ENCODE measurements at places on chromosomes 4 and X.

DNA sequence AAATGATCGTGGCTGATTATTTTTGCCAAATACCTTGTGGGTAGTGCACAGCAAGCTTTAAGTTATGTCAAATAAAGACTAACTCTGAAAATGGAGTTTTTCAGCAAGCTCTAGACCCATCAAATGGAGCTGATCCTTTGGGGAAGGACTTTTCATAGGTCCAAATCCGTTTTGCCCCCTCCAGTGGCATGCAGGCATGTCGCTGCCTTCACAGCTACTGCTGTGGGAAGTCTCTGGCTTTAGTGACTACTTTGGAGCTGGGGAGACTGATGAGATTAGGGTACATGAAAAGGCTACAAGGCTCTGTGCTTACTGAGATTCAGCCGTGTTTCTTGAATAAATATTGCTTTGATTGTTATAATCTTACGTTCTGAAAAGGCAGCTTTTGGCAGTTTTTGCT, 106.6 kb upstream of the HS3ST1 start:
- DNase-seq, result no peak

DNA sequence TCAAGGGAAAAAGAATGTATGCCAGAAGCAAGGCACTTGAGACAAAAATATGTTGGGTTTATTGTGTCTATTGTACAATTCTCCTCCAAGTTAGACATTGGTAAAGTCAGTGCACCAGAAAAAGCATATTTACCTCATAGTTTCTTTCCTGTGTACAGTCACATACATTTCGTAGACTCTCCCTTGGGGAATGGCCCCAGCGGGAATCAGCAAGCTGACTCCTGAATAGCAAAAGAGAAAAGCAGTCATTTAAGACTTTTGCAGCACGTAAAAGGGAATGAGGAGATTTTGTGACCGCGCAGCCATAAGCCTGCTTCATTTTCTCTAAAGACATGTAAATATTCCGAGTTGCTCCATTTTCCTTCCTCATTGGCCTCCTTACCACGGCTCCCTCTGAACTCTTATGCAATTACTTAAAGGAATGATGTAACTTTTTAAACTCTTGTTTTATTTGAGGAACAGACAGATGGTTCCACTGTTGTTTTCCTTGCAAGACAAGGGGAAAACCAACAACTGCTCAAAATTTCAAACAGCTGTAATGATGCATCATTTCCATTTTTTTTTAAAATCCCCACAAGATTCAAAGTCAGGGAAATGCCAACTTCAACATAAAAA, 332.7 kb downstream of the UNC5C start:
- no peak for DNase-seq

GRCh38 chr4:10534820-10535219, 77.6 kb upstream of the ZNF518B start:
- no peak for DNase-seq

DNA sequence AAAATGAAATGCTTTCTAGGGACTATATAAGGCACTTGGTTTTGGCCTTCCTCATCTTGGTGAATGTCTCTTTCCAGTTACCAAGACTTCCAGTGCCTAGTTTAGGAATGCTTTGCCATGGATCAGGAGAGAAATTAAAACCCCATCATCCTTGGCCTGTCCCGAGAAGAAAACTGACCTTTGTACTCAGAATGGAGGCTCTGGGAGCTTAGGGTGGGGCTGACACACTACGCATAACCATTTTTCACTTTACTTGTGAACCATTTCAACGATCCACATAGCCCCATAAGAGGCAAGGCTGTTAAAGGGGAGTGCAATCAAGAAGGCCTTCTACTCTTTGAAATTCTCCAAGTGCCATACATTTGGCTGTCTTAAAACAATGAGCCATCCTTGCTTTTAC, 26.7 kb upstream of the ZCCHC13 start:
- DNase-seq, result no peak

- DNase-seq, result no peak
Observed at GRCh38 chrX:148573119-148573518, 72.7 kb downstream of the AFF2 start.

DNA sequence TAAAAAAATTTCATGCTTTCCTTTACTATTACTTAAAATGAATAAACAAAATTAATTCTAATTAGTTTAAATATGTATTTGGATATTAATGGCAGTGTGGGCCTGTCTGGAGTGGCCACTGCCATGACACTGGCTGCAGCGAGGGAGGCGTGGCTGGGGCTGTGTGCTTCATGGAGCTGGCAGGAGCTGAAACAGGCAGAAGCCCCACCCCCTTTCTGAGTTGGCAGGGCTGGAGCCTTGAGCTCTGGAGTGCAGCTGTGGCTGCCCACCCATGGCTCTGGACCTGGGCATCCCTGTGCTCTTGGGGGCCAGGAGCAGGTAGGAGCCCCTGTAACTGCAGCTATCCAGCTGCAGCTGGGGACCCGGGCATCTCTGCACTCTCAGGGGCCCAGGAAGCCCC, 8.2 kb upstream of the HSD17B11 start:
- DNase-seq, result no peak

GRCh38 chr4:7757501-7758471, 181.9 kb downstream of the AFAP1 start:
- no peak for DNase-seq

DNA sequence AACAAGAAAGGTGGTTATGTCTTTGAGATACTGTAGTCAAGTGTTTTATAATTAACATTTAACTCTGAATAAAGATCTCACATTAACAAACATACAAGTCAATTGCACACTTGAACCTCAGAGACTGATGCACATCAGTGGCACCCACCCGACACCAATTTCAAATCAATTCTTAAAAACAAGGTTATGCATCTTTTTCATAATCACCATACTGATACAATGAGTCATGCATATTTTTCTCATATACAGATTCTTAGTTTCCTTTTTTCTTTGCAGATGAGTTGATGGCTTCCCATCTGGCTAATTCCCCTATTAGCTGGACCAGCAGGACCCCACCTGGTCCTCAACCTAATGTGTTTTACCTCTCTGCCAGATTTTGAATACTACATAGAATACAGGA, 136.2 kb upstream of the RPL34 start:
- no peak for DNase-seq

GRCh38 chr4:48212165-48212564, 57.5 kb downstream of the TEC start:
- no peak for DNase-seq

- DNase-seq, result no peak
Observed at GRCh38 chr4:24771241-24771640, 24.1 kb upstream of the SOD3 start.

DNA sequence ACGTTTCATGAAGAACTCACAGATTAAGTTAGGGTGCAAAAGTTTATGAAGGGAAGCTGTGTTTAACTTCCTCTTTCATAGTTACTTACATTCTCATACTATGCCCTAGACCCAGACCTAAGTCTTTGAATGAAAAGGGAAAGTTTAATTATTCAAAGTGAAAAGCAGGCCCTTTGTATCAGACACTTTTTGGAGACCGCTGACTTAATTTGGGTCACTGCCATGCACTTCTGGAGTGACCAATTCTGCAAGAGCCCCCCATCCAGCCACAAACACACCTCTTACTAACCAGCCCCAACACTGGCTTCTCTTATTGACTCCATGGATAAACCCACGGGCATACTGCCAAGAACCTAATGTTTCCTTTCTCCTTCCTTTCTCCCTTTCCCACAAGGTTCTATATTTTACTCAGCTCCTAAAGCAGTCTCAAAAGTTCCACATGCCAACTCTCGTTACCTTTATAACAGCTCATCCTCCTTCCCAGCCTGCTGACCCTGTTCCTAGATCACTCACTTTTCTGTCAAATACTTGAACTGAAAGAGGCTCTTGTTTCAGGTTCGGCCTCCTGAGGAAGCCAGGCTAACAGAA, 34.5 kb downstream of the ABCE1 start:
- peak; percentile 44 for DNase-seq

DNA sequence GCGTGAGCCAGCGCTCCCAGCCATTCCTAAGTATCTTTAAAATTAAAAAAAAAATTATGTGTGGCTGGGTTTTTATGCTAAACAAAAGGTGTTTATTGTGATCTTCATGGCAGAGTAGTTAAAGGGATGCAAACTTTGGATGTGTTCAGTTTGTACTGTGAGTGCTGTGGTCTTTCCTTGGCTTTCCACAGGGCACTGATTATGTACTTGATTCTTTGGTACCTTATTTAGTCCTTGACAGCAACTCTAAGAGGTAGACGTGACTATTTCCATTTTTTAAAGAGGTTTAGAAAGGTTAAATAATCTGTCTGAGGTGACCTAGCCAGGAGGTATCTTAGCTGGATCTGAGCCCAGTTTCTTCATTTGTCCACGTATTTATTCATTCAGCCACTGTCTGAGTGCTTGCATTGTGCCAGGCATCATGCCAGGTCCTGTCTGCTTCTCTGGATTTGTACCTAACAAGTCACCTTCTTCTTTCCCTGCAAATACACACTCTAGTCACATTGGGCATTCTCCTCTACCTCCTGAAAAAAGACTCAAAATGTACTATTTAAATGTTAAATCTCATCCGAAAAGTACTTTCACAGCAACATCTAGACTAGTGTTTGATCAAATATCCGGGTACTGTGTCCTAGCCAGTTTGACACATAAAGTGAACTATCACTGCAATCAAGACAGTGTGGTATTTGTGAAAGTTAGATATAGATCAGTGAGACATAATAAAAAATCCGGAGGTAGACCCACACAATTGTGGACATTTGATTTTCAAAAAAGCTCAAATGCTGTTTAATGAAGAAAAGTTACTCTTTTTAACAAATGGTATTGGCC, 31.5 kb downstream of the WWC2 start:
- no peak for DNase-seq

GRCh38 chr4:113682730-113683537, 78.6 kb downstream of the CAMK2D start:
- peak; percentile 79 for DNase-seq

DNA sequence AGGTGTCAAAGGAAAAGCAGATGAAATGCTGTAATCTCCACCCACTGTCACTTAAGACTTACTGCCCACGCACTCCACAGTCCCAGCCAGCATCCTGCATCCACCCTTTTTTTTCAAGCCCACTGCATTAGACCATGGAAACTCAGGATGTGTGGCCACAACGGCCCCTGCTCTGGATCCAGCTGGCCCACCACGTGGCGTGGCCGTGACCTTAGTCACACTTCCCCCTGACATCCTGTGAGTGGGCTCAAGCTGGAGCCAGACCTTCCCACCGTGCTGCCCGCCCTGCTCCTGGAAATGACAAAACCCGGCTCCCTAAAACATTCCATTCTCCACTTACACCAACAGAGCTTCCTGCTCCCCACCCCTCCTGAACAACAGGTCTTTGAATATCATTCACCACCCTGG, 588.3 kb upstream of the DIPK2B start:
- no peak for DNase-seq

DNA sequence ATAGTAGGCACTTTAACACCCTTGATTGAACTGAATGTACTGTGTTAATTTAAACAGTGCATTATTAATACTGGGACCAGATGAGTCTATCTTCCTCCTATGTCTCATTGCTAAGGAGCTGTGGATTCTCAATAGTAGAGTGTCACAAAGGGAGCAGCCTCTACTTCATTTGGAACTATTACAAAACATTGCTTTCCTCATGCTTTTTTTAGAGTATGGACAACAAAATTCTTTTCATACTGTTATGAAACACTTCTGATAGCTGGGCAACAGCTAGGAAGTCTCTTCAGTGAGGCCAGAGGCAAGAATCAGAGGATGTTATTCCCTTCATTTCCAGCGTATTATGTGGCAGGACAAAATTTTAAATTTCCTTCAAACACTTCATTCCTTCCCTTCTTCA, 160.8 kb downstream of the FBXO8 start:
- no peak for DNase-seq

GRCh38 chr4:63275491-63275890, 1133.8 kb downstream of the TECRL start:
- DNase-seq, result no peak

DNA sequence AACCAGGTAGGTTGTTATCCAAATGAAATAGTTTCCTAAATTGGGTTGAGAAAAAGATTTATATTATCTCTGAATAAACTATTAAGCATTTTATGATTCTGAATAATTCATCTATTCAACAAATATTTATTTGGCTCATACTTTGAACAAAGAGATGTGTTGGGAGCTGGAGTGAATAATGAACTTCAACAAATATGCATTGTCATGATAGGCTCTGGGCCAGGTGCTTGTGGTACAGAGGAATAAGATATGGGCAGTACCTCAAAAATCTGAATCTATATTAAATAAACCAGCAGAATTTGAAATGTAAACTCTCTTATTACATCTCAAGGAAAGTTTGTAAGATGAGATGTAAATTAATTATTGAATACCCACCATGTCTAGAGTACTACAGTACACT, 75.7 kb upstream of the DCLK2 start:
- DNase-seq, result no peak

GRCh38 chr4:90039122-90039521, 88.1 kb upstream of the CCSER1 start:
- no peak for DNase-seq

- no peak for DNase-seq
Observed at GRCh38 chrX:26651755-26652154, 435.8 kb downstream of the MAGEB5 start.

- DNase-seq, result no peak
Observed at GRCh38 chr4:38516190-38516589, 147.8 kb upstream of the KLF3 start.

- DNase-seq, result no peak
Observed at GRCh38 chr4:12555011-12555410, 929.1 kb downstream of the RAB28 start.

DNA sequence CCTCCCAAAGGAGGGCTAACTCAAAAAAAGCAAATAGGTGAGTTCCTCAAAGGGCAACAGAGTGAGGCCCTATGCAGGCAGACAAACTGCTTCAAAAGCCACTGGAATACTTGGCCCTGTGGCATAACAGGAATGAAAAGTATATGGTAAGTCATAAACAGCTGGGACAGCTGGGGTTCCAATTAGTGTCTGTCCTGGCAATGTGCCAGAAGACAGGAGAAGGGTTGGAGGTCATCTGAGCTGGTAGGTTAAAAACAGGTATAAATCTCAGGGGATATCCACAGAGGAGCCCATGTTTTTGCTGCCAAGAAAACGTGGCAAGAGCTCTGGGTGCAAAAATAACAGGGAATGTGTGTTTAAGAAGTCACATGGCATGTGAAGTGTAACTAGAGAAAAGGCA, 111.6 kb downstream of the APOOL start:
- DNase-seq, result no peak

Data from stimulated activated CD8-positive, alpha-beta memory T cell treated with anti-CD3 and anti-CD28 coated beads, Interleukin-4, amount 100 ng/mL, for 48 hours (primary cell).